Tibial nerve (tissue), 4 donors: ENCODE measurements at places on chromosomes 13 and 19.
A peak's percentile ranks its signal among the peaks of the same experiment; 100 is the strongest.

DNA sequence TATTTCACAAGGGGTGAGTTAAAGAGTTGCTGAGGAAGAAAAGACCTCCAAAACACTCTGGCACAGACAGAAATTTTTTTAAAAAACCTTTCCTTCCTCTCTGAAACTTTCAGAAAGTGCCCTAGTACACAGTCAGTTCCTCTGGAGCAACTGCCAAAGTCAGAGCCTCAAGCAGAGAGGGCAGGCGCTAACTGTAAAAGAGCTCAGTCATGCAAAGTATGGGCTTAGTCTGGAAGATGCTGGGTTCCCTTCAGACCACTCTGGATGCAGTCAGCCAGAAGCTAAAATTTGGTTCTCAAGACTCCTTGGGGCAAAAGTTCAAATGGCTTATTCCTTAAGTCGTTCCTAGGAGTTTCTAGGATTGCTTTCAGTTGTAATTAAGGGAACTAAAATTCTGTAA lies 671.6 kb downstream of the PCDH9 start:
- no peak for DNase-seq

DNA sequence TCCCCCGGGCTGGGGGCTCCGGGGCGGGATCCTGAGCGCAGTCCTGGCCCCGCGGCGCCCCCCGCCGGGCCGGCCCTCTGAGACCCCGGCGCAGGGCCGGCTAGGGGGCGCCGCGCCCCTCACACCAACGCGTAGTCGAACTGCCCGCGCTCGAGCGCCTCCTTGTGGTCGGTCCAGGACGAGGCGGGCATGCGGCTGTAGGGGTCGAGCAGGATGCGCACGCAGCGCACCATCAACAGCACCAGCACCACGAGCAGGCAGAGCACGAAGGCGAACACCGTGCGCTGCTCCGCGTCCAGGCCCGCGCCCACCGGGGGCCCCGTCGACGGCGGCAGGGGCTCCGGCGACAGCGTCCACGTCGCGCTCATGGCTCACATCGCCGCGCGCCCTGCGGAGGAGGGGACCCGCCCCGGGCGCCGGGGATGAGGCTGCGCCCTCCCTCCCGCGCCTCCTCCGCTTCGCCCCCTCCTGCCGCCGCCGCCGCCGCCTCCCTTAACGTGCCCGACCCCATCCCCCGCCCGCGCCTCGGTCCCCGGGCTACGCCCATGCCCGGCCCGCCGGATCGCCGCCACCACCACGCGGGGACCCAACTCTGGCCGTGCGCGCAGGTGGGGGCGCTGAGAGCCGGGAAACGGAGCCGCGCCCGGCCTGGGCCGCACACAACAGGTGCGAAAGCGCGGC lies 624 bp downstream of the CTXN1 start:
- no peak for DNase-seq

DNA sequence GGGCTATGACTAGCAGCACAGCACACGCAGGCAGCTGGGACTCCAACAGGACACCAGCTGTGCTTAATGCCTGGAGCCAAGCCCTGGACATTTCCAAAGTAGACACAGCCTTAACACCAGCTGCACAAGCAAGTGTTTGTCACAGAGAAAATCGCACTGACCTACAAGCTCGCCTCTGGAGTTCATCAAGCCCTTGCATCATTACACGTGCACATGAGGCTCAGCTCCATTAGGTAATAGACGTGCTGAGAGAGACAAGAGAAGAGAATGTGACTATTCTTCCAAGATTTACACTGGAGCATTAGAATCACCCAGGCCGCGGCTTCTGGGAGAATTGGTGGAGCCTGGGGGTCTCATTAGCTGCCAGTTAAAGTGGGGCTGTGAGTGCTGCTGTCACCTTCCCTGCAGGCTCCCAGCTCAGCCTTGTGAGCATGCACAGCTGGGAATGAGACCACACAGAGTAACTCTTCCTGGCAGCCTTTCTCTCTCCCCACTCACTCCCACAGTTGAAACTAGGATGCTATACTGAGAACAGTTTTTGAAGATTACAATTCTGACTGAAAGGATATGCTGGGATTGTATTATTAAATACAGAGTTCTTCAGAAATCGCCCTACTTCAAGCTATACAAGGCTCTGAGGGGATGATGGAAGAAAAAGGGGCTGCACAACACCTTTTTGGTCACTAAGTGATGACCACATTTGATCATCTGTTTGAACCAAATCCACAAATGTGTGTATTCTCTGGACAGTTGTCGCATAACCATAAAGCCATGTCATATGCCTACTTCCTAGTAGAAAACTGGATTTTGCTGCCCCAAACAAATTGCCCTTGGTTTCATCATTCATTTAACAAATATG lies 10.5 kb downstream of the STOML3 start:
- DNase-seq: peak; percentile 22

DNA sequence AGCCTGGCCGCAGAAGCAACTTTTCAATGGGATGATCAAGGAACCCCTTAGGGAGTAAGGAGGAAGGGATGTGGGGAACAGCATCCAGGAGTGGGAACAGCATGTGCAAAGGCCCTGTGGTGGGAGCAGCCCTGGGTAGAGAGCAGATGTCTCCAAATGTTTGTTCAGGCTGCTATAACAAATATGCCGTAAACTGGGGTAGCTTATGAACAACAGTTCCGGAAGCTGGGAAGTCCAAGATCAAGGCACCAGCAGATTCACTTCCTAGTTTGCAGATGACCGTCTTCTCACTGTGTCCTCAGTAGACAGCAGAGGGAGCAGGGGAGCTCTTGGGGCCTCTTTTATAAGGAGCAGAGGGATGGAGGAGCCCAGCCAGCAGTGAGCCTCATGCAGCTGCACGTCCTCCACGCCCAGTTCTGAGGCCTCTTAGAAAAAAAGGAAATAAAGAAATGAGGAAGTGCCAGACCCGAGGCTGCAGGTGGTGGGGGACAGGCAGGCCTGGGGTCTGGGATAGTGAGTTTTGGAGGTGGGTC lies 4.2 kb upstream of the LRRC25 start:
- no peak for DNase-seq

DNA sequence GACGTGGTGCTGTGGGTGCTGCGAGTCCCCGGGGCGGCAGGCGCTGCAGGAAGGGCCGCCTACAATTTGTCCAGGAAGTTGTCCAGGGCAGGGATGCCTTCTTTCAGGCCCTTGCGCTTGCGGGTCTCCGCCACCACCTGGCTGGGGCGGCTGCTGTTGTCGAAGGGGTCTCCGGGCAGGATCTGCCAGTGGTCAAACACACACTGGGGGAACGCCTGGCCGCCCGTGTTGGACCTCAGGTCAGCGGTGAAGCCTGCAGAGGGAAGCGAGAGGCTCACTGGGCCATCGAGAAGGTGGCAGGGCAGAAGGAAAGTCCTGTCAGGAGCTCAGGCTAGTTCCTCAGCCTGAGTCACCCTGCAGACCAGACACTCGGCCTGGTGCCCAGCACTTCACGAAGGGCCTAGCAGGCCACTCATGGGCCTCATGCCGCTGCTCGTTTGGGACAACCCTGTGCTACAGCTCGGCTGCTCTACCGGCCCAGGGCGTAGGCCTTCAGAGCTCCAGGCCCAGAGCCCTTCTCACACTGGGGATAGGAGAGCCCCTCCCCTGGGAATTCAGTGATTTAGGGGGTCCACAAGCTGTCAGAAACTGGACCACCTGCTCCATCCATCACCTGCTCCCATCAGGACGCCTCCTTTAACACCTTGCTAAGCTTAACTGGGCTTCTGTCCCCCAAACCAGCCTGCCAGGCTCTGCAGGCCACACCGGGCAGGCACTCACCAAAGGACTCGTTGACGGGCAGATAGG lies 5.8 kb upstream of the DAPK3 start:
- no peak for DNase-seq

DNA sequence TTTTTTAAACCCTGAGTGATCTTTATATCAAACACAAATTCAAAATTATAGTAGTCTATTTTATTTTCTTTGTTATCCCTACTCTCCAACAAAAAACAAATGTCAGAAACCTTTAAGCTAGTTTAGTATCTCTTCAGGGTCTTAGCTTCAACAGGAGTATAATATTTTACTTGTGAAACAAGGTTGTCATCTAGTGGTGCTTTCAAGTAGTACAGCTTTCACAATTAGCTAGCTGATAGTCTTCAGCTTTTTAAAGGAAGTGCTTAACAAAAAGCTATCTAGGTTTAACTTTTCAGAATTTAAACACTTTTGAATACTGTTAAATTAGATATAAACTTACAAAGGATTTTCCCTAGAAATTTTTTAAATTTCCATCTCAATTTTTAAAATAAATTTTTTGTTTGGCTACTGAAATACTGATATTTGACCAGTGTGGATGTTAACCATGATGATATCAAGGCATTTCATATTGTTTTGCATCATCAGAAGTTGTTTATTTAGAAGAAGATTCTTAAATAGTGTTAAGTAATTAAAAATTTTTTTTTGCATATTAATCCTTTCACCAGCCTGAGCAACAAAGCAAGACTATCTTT lies 34.2 kb downstream of the TDRD3 start:
- peak; percentile 22 for DNase-seq

GRCh38 chr13:113420833-113421600 lies 32.3 kb downstream of the ADPRHL1 start:
- no peak for DNase-seq

DNA sequence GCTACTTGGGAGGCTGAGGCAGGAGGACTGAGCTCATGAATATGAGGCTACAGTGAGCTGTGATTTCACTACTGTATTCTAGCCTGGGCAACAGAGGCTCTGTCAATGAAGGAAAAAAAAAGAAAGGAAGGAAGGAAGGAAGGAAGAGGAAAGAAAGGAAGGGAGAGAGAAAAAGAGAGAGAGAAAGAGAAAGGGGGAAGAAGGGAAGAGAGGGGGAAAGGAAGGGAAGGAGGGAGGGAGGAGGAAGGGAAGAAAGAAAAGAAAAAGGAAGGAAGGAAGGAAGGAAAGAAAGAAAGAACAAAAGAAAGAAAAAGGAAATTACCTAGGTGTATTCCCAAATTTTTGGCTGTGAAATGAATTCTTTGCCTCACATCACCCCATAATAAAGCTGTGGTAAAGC lies 7.2 kb upstream of the RFX2 start:
- no peak for DNase-seq

DNA sequence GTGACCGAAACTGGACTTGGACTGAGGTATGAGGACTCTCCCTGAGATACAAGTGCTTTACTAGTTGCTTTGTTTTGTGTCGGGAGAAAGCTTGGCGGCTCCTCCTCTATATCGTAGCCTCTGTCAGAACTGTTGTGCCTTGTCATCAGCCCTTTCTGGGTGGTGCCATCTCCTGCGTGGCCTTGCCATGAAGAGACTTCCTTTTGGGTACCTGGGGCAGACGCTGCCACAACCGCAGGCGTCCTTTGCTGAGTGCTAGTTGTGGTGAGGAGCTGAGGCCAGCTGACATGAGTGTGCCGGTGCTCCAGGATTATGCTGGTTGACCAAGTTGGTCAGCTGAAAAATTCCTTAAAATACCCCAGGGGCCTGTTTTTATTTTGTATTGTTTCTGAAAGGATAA lies 124.5 kb downstream of the AKAP11 start:
- no peak for DNase-seq

- DNase-seq: no peak
Observed at GRCh38 chr13:19955873-19956559, 2.5 kb upstream of the ZMYM2 start.
